Left colon (tissue), 2 donors: ENCODE measurements at places on chromosomes 6 and 20. TPM values are rescaled to one million over a fixed set of nuclear protein-coding genes. Genes with fewer than 3 reads are reported as not detected.

Gene MATN4
- not detected for total RNA-seq

Gene GPSM3
- total RNA-seq = 11.1 TPM

Gene WASF1
- total RNA-seq = 4.1 TPM

Gene SLC22A3
- 2.0 TPM for total RNA-seq

Gene MOG
- total RNA-seq = not detected

Gene CCN2
- 34.4 TPM for total RNA-seq

- DNase-seq = peak; percentile 27
These were observed 33.8 kb upstream of the AIG1 start for GRCh38 chr6:143026696-143027449.

GRCh38 chr6:166866839-166867637, 89.3 kb downstream of the RNASET2 start:
- no peak for DNase-seq

DNA sequence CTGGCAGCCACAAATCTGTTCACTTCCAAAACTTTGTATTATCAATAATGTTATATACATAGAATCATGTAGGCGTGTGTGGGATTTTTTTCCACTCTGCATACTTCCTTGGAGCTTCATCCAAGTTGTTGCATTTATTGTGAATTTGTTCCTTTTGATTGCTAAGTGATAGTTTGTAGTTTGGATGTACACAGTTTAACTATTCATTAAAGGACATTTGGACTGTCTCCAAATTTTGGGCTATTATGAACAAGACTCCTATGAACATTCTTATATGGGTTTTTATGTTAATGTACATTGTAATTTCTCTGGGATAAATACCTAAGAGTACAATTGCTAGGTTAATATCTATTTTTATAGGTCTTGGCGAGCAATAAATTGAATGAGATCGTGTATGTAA, 36.2 kb upstream of the GCNT2 start:
- DNase-seq = no peak

DNA sequence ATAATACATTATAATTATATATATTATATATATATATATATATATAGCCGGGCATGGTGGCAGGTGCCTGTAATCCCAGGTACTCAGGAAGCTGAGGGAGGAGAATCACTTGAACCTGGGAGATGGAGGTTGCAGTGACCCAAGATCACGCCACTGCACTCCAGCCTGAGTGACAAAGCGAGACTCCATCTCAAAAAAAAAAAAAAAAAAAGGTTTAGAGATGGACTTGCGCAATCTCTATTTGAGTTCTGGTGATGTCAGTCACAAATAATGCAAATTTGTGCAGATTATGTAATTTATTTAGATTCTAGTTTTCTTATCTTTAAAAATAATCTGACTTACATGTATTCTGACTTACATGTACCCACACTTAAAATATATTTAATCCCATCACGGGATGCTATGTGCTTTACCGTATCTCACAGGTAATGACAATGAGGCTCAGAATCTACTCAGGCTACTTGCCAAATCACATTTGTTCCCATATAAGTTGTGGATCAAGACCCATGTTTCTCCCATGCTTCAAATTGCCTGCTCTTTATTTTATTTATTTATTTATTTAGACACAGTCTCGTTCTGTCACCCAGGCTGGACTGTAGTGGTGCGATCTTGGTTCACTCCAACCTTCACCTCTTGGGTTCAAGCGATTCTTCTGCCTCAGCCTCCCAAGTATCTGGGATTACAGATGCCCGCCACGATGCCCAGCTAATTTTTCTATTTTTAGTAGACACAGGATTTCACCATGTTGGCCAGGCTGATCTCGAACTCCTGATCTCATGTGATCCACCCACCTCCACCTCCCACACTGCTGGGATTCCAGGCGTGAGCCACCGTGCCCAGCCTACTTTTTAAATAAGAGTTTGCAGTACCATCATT, 7.6 kb upstream of the UST start:
- no peak for DNase-seq

DNA sequence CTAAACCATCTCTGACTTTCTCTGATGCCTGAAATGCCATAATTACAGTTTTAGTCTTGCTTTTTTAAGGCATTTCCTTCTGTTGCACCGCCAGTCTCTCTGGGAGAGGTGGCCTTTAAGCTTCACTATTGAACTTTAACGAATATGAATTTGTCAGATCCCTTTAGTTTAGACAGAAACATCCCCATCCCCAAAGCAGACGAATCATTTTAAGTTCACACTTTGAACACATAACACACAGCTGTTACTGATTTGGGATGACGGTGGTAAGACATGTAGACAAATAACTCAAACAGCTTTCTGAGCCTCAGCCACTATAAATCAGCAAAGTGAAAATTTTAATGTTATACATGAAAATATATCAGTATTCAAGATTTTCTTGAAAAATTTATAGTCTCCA, 7.2 kb upstream of the IPCEF1 start:
- no peak for DNase-seq

DNA sequence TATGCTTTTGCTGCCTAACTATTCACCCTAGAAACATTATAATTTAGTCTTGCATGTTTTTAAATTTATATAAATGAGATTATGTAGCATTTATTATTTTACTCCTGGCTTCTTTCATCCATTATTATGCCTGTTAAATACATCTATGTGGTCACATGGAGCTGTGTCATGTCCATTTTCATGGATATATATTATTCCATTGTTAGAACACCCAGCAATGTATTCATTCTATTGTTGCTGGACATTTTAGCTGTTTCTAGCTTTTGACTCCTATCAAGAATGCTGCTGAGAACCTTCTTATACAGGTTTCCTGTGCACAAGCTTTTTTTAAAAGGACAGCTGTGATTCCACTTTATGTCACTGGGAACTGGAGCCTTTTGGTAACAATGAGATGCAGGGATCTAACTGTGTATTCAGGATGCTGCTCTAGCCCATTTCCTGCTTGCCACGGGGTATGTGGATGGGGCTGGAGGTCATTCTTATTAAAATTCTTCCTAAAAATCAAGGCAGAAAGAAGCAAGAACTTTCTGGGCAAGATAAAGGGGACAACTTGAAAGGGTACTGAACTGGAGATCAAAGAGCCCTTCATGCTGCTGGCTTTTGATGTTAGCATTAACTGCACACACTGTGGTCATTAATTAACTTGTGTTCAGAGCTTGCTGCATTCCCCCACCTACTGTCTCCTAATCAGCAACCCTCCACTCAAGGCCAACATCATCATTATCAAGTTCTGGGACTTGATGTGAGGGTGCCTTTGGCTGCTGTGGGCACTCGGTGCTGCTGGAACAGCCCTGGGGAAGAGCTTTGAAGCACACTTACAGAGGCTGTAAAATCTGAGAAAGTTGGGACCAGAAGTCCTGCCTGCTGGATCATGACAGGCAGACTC, 96.6 kb upstream of the AKIRIN2 start:
- DNase-seq = no peak
